KBM-7 (cell line): ENCODE measurements at places on chromosomes 4 and X.

- DNase-seq = no peak
These were observed 140.1 kb upstream of the TTC29 start for GRCh38 chr4:147085781-147086180.

DNA sequence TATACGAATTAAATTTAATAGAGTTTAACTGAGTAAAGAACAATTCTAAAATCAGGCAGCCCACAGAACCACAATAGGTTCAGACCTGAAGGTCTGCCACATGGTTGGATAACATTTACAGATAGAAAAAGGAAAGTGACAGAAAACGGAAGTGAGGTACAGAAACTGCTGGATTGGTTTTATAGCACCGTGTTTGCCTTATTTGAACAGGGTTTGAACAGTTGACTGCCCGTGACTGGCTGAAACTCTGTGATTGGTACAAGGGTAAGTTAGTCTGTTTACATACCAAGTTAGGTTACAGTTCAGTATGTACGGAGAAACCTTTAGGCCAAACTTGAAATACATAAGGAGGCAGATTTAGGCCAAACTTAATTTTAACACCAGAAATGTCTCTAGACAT lies 64.1 kb upstream of the ATXN3L start:
- DNase-seq = no peak

- no peak for DNase-seq
These were observed 13.2 kb upstream of the PDE6B start for GRCh38 chr4:612052-612748.

- DNase-seq = no peak
These were observed 18.9 kb downstream of the AFP start for GRCh38 chr4:73454920-73455319.

- DNase-seq = no peak
These were observed 10.2 kb upstream of the ADH1C start for GRCh38 chr4:99362768-99363167.
